Inflammatory macrophage treated with lipopolysaccharide for 4 hours (primary cell): ENCODE measurements at places on chromosomes 1 and 21.
A peak's percentile ranks its signal among the peaks of the same experiment; 100 is the strongest.

DNA sequence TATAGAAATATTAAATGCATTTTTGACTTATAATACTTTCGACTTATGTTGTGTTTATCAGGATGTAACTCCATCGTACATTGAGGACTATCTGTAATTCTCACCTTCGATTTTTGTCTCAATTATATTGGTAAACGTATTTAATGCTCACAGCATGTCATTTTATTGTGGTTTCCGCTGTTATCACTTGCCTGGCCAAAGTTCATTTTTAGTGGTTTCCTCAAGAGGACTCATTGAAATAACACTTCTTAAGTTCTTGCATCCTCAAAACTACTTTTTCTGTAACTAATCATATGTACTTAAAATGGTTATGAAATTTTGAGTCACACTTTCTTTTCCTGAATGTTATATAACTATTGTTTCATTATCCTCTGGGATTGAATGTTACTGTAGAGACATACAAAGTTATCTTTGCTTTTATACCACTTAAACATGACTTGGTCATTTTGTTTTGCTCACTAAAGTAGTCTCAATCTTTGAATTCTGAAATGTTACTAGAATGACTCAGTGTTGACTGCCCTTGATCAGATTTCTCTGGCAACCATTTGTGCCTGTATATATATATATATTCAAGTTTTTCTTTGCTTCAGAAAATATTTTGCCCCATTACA, 289.6 kb upstream of the PROX1 start:
- DNase-seq = no peak

DNA sequence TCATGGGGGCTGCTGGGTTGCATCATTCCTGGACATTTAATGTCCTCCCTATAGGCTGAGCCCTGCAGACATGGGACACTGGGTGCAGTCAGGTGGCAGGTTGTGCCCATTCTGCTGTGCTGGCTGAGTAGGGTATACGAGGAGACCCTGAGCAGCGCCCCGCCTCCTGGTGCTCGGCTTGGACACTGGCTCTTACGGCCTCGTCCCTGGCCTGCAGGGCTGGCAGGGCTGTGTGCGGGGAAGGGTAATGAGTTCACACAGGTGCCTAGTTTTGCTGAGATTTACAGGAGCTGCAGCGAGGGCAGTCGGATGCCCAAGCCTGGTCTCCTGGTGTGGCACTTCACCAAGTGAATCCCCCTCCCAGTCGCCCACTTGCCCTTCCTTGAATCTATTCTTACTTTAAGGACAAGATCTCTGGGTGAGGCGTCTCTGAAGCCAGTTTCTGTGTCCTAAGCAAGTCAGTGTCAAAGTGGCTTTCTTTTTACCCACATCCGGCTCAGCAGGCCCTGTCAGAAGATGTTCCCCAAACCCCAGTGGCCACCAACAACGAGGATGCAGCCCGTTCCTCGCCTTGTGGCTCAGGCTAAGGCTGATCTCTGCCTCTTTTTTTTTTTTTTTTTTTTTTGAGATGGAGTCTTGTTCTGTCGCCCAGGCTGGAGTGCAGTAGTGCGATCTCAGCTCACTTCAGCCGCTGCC, 73.2 kb downstream of the MAN1C1 start:
- DNase-seq = no peak

DNA sequence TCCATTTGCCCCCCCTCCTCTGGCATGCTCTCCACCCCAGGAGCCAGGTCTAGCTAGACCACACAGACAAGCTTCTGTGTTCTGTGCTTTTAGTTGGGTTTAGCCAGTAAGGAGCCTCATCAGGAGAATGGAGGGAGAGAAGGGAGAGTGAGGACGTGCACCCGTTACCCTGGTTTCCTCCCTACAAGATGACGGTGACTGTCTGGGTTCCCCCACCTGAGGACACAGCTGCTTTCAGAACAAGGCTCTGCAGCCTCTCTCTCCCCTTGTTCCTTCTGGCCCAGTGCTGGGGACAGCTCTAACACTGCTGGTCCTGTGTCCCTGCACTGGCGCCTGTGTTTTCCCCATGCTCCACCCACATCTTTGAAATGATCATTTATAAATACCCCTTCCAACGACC, 184.4 kb upstream of the GALNT2 start:
- DNase-seq = no peak

- no peak for DNase-seq
Observed at GRCh38 chr1:178875936-178876335, 5.1 kb upstream of the ANGPTL1 start.

DNA sequence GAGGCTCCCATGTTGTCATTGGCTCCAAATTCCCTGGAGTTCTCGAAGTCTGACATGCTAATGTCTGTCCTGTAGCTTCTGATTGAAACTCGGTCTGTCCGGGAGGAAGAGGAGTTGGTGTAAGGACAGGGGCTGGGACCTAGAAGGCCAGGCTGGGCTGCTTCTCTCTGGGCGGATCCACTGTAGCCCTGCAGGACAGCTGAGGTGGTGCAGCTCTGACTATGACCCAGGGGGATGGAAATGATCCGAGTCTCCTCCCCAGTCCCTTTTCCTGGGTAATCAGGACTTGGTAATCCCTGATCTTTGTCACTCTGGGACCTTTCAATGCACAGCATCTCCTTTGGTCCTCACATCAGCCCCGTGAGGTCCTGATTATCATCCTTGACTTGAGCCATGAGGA, 10.0 kb upstream of the FCMR start:
- DNase-seq = no peak

GRCh38 chr1:162056043-162056442, 13.4 kb upstream of the NOS1AP start:
- peak; percentile 63 for DNase-seq

GRCh38 chr1:61490924-61491323, 234.0 kb downstream of the TM2D1 start:
- peak; percentile 33 for DNase-seq

DNA sequence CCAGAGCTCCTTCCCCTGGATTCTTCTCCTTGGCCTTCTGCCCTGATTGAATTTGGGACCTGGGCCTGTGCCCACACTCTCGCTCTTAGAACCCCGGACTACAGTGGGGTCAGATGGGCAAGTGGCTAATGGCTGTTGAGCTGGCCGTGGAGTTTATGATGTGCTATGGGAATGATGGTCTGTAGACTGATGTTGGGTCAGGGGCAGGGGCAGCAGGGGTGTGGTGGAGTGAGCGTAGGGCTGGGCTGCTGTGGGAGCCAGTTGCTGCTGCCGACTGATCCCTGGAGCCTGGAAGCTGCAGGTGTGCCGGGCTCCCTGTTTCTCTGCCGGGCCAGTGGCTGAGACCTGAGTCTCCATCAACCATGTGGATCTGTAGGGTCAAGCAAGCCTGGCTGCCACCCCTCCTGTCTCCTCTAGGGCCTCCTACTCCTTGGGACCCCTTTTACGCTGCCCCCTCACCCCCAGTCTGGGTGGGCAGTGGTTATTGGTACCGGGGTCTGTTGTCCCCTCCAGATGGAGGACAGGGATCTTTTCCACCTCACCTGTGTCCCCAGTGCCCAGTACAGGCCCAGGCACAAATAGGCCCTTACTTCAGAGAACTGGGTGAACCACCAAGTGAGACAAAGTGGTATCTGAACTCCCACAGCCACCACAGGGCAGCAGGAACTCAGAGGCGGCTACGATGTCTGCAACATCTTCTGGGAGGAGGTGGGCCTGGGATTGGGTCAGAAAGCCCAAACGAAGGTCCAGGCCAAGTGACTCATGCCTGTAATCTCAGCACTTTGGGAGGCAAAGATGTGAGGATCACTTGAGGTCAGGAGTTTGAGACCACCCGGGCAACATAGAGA, 5.1 kb downstream of the PODN start:
- no peak for DNase-seq

- peak; percentile 19 for DNase-seq
Observed at GRCh38 chr1:205590777-205591513, 40.9 kb downstream of the ELK4 start.

DNA sequence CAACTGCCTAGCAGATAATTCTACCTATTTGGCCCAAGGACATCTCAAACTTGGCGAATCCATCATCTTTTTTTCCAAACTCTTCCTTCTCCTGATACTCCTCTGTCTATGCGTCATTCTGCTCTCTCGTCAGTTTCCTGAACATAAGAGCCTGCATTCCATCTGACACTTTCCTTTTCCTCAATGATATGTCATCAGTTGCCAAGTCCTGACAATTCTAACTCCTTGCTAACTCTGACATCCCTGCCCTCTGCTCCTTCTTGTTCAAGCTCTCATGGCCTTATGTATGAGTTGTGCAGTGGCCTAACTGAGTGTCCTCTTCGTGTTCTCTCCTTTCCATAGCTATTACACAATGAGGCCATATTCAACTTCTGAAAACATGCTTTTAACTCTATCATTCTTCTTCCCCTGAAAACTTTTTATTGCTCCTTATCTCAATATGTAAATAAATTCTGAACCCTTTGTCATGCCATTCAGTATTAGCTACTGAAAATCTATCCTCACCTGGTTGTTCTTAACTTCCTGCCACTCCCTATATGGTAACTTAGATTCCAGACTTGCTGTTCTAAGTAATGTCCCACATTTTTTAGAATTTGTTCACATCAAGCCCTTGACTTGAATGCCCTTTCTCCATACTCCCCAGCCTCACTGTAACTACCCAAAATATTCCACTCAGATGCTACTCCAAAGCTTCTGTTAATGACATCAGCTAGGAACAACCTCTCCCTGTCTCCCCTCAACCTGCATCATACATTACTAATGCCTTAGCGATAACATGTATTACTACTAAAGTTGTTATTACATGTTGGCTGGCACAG, 11.5 kb downstream of the PALMD start:
- no peak for DNase-seq

GRCh38 chr1:191992118-191992517, 166.1 kb upstream of the RGS18 start:
- DNase-seq = no peak
